Temporal lobe (tissue), 4 donors: ENCODE measurements at places on chromosomes 2 and 18. TPM values are rescaled to one million over a fixed set of nuclear protein-coding genes. Genes with fewer than 3 reads are reported as not detected.

Gene GALNT13
- total RNA-seq = 22.1 TPM

Gene UGT1A5
- total RNA-seq = not detected

Gene AQP12B
- not detected for total RNA-seq

Gene ARHGAP15
- total RNA-seq = 19.9 TPM

Gene SERPINB3
- not detected for total RNA-seq

Gene EIF2AK2
- total RNA-seq = 47.5 TPM

Gene CEP76
- 13.0 TPM for total RNA-seq

Gene CRYGC
- total RNA-seq = not detected

Gene MEIS1
- total RNA-seq = 11.1 TPM

Gene SLC16A14
- 41.6 TPM for total RNA-seq

Gene XIRP2
- total RNA-seq = 0.49 TPM

Gene DHX57
- total RNA-seq = 54.8 TPM

Gene GALNT3
- total RNA-seq = 3.0 TPM

Gene FBLN7
- 2.5 TPM for total RNA-seq

Gene RSAD2
- 2.0 TPM for total RNA-seq

Gene NDC80
- 3.4 TPM for total RNA-seq

Gene FKBP1B
- 76.5 TPM for total RNA-seq

Gene RAD51AP2
- 0.25 TPM for total RNA-seq

Gene THSD7B
- total RNA-seq = 12.3 TPM

Gene THAP4
- total RNA-seq = 12.0 TPM

Gene KATNAL2
- 3.4 TPM for total RNA-seq

Gene OTX1
- total RNA-seq = 3.4 TPM

Gene FEV
- total RNA-seq = not detected

Gene ANKRD30BL
- total RNA-seq = 8.9 TPM

Gene DSG4
- not detected for total RNA-seq

Gene NCOA1
- 114 TPM for total RNA-seq

Gene MAPK4
- 14.0 TPM for total RNA-seq

Gene HOXD8
- 0.25 TPM for total RNA-seq

Gene GULP1
- total RNA-seq = 64.2 TPM

Gene SEPTIN10
- 56.3 TPM for total RNA-seq

Gene HSBP1L1
- 1.5 TPM for total RNA-seq

Gene ABCG5
- not detected for total RNA-seq

Gene KLHL41
- total RNA-seq = 1.7 TPM

Gene SLC4A3
- 22.9 TPM for total RNA-seq

Gene TFCP2L1
- under 0.01 TPM for total RNA-seq

Gene ST6GAL2
- total RNA-seq = 76.0 TPM

Gene SPP2
- not detected for total RNA-seq

Gene TNFRSF11A
- under 0.01 TPM for total RNA-seq

Gene FTCDNL1
- total RNA-seq = 5.4 TPM

Gene RESP18
- total RNA-seq = 1.2 TPM

Gene TRABD2A
- under 0.01 TPM for total RNA-seq

Gene VWA3B
- 0.98 TPM for total RNA-seq

Gene RNF152
- 60.7 TPM for total RNA-seq

Gene ONECUT2
- total RNA-seq = 1.2 TPM

Gene MEP1B
- under 0.01 TPM for total RNA-seq

Gene RNF181
- total RNA-seq = 38.8 TPM

Gene LRRC30
- total RNA-seq = not detected

Gene LAMA3
- total RNA-seq = 2.5 TPM

Gene SERPINB4
- total RNA-seq = not detected

Gene NCKAP1
- 163 TPM for total RNA-seq

Gene PLA2R1
- 1.7 TPM for total RNA-seq

Gene LIMS4
- 0.25 TPM for total RNA-seq

Gene ZNF804A
- total RNA-seq = 18.4 TPM
